Adrenal gland (tissue), 19 donors: ENCODE measurements at places on chromosomes 4 and X. TPM values are rescaled to one million over a fixed set of nuclear protein-coding genes. Genes with fewer than 3 reads are reported as not detected.
A peak's percentile ranks its signal among the peaks of the same experiment; 100 is the strongest.

PNMA6F gene
- total RNA-seq: not detected

ARR3 gene
- not detected for total RNA-seq

FGFBP2 gene
- total RNA-seq: 2.1 TPM

DNA sequence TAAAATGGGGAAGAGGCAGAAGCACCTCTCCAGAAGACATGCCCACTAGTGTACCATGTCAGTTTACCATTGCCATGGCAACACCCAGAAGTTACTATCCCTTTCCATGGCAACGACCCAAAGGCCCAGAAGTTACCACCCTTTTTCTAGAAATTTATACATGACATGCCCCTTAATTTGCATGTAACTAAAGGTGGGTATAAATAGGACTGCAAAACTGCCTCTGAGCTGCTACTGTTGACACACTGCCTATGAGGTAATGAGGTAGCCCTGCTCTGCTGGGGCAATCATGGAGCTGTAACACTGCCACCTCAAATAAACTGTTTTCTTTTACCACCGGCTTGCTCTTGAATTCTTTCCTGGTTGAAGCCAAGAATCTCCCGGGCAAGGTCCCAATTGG, 13.9 kb upstream of the BEX4 start:
- H3K36me3 ChIP-seq: no peaks in the 10 kb centered on the region
- no peak overlapping the region for H3K4me3 ChIP-seq
- no peak for DNase-seq
- H3K27ac ChIP-seq: no peak overlapping the region
- peaks cover 15% of the 10 kb centered on the region for H3K27me3 ChIP-seq

DNA sequence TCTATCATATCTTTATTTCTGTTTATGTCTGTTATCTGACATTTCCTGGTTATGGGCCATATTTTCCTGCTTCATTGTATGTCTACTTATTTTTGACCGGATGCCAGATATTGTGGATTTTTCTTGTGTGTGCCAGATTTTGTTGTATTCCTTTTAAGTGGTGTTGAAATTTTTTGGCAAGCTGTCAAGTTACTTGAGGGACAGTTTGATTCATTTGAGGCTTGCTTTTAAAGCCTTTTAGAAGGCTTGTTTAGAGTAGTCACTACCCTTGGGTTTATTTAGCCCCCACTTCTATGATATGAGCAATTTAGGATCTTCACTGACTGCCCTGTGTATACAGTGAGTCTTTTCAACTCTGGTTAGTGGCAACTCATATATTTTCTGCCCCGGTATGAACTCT, 29.2 kb upstream of the NPY2R start:
- H3K4me1 ChIP-seq: no peaks in the 10 kb centered on the region
- H3K4me3 ChIP-seq: no peak overlapping the region
- no peak for DNase-seq
- H3K27me3 ChIP-seq: no peaks in the 10 kb centered on the region
- H3K36me3 ChIP-seq: no peaks in the 10 kb centered on the region
- no peak overlapping the region for H3K27ac ChIP-seq

DNA sequence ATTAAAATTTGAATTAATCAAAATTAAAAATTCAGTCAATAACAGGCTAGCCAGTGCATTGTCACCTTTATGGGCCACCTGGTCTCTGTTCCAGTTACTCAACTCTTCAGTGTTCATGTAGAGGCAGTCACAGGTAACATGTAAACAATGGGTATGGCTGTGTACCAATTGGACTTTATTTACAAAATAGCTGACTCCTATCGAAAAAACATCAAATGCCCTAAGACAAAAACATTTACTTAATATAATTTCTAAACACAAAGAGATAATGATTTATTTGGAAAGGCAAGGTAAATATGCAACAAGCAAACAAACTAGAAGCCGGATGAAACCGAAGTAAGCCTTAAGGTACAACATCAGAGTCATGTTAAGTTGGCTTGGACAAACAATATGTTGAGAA, 8.8 kb downstream of the TMEM150C start:
- no peak for DNase-seq
- H3K27me3 ChIP-seq: no peaks in the 10 kb centered on the region
- H3K4me3 ChIP-seq: no peak overlapping the region
- H3K4me1 ChIP-seq: peaks cover 4% of the 10 kb centered on the region
- H3K36me3 ChIP-seq: no peaks in the 10 kb centered on the region

GRCh38 chr4:39319676-39320075, 46.5 kb downstream of the RFC1 start:
- no peak overlapping the region for H3K4me3 ChIP-seq
- no peaks in the 10 kb centered on the region for H3K27me3 ChIP-seq
- peak overlapping the region; percentile 72 for H3K27ac ChIP-seq
- H3K4me1 ChIP-seq: peaks cover 29% of the 10 kb centered on the region
- no peak for DNase-seq
- H3K36me3 ChIP-seq: no peaks in the 10 kb centered on the region

- H3K4me1 ChIP-seq: peaks cover 16% of the 10 kb centered on the region
- peak overlapping the region; percentile 79 for H3K4me3 ChIP-seq
- no peaks in the 10 kb centered on the region for H3K27me3 ChIP-seq
- H3K36me3 ChIP-seq: no peaks in the 10 kb centered on the region
- no peak overlapping the region for H3K27ac ChIP-seq
- peak; percentile 71 for DNase-seq
Observed at GRCh38 chr4:6674500-6675149, 19.1 kb upstream of the S100P start.

- H3K27me3 ChIP-seq: peaks cover 37% of the 10 kb centered on the region
- no peak for DNase-seq
- no peaks in the 10 kb centered on the region for H3K36me3 ChIP-seq
Observed at GRCh38 chrX:112627206-112627605, 52.5 kb downstream of the LHFPL1 start.

SLC9B1 gene
- 1.5 TPM for total RNA-seq
